ENCODE measurements at places on chromosomes 5 and 9.

GRCh38 chr9:112817860-112818203, 67.3 kb downstream of the SNX30 start:
- no peak for DNase-seq

GRCh38 chr5:168075387-168075786, 216.1 kb upstream of the WWC1 start:
- DNase-seq, result no peak

- DNase-seq, result no peak
Measured at GRCh38 chr9:92224177-92224576, 69.3 kb downstream of the IARS1 start.

- DNase-seq, result no peak
Measured at GRCh38 chr9:121883281-121884056, 209.6 kb downstream of the TTLL11 start.

DNA sequence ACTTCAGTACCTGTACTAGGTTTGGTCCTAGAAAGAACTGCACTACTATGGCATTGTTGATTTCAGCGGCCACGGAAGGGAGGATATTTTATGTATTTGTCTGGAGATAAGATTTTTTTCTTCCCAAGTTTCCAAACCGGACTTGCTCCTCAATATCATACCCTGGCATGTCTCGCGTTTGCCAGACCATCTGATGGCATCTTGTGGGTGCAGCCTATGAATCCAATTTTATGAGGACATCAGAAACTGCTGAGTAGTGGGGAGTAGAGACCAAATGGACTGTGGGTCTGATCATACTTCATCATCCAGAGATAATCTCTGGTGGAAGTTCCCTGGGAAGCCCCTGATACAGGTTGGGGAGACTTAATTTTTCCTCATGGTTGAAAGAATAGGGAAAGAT, 716.1 kb upstream of the WWC1 start:
- DNase-seq, result no peak

- no peak for DNase-seq
Measured at GRCh38 chr9:122807271-122807900, 7.5 kb downstream of the OR1K1 start.

DNA sequence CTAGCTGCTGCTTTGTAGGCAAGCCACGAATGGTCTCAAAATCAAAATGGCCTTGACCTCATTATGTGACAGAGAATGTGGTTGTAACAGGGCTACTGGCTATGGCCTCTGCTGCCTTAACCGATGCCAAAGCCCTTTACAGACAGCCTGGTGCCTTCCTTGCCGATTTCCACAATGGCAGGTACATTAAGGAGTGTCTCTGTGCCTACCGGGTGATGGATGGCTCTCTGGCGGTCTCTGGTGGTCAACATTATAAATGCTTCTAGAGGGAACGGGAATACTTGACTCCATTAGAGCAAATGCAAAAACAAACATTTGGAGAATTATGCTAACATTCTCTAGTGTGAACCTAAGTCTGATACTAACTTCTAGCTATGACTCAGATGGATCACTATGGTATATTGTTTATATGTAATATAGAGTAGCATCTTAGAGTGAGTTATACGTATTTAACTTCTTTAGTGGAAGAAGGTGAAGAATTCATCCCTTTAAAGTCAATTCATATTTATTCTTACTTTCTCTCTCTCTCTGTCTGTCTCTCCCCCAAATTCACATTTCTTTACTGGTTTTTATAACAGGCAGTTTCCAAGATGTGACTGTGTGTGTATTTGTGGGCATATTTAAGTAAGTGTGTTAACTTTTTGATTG, 52.5 kb downstream of the RPS23 start:
- DNase-seq, result peak; percentile 36

GRCh38 chr5:73896097-73896496, 270.1 kb downstream of the ARHGEF28 start:
- no peak for DNase-seq

DNA sequence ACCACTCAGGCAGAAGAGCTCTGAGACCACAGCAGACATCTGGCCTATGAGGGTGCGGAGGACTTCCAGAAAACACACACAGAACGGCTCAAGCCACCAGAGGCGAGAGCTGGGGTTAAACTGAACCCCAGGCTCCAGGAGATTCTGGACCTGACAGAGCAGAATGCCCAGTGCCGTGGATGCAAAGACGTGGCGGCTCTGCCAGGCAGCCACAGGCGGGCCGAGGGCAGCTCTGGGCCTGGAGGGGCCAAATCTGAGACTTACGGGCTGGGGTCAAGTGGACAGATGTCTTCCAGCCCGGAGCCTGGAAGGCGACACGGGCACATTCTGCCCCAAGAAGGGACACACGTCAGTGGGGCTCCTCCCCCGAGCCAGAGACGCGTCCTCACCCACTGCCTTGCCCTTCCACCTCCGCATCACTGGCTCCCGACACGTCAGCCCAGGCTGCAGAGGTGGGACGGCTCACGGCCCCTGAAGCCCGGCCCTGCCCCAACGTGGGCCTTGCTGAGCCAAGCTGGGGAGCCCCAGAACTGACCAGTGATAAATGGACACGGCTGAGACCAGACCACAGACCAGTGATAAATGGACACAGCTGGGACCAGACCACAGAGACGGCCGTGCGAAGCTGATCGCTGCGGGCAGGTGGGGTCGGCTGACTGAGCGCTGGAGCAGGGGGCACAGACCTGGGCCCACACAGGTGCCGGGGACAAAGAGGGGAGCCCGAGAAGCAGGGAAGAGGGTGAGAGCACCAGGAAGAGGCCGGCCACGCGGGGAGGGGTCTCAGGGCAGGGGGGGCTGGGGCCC, 40.9 kb upstream of the NSMF start:
- DNase-seq, result no peak

- DNase-seq, result peak; percentile 26
Measured at GRCh38 chr5:52800394-52801213, 12.9 kb downstream of the ITGA1 start.

DNA sequence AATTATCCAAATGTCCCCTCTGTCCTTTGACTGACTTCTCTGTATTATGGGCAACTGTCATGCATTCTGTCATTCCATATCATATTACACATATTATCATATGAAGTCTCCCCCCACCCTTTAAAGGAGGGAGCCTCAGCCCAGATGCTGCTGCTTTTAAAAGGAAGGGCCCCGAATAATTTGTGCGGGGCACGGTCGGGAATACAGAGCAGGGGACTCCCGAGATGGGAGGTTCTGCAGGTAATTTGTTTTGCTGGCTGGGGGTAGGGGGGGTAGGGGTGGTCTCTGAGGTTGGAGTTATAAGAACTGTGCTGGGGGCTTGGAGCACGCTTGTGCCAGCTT, 10.1 kb upstream of the LHX2 start:
- no peak for DNase-seq

DNA sequence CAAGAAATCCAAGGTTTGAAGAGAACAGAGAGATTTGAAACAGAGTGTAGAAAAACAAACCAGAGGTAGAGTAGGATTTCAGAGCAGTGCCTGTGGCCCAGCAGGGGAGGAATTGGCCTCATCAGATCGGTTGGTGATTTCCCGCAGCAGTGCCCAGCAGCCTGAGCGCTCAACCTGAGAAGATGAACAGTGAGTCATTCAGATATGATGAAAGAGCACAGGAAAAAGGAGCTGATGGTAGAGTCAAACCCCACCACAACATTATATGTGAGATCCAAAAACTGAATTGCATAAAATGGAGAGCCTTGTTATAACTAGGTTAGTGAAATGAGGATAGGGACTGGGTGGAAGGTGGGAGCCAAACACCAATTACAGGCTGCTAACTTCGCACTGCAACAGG, 248.9 kb downstream of the PIK3R1 start:
- DNase-seq, result no peak

- no peak for DNase-seq
Measured at GRCh38 chr5:177440211-177440989, 6.2 kb upstream of the PRR7 start.

- DNase-seq, result no peak
Measured at GRCh38 chr5:34857161-34857560, 18.2 kb downstream of the TTC23L start.

DNA sequence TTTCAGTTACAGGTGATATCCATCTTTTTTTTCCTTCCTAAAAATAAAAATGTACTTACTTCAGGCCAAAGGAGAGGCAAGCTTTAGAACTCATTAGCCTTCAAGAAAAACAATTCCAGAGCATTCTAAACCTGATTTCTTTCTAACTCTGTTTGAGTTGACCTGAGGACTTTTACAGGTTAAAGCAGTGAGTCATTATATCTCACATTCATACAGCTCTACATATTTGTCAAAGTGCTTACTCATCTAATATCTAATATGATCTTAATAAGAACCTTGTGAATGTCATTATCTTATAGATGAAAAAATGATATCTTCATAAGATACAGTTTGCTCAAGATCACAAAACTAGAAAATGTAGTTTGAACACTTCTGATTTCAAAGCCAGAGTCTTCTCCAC, 149.2 kb upstream of the CDKN2B start:
- no peak for DNase-seq

DNA sequence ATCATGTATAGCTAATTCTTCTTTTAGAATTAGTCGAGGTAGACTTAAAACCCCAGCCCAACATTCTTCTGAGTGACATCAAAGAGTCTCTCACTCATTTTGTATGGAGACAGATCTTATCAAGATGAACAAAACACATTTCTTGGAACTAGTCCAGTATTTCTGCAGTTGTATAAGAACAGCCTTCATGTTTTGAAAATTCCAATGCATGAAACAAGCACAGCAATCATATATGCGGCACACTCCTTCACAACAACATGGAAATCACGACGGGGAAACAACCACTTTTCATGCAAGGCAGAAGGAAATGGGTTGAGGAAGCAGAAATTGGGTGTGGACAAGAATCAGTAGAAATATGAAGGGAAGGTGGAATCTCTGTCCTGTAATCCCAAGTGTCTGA, 113.8 kb downstream of the PLK2 start:
- no peak for DNase-seq

DNA sequence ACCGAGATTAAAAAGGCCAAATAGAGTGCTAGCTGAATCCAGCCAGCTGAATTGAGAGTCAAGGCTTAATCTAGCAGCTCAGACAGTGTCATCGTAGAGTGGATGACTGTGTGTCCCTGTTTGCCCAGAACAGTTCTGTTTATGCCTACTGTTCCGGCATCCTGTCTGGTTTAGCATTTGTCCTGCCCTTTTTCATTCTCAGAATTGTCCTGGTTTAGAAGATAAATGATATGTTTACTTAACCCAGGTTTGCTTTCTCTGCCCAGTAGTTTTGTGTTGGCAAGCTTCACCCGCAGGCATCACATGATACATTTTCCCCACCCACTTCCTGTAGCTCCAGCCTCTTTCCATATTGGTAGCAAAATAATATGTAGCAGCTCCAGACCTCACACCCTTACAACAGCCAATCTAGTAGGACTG, 41.3 kb upstream of the ZSWIM6 start:
- DNase-seq, result no peak

DNA sequence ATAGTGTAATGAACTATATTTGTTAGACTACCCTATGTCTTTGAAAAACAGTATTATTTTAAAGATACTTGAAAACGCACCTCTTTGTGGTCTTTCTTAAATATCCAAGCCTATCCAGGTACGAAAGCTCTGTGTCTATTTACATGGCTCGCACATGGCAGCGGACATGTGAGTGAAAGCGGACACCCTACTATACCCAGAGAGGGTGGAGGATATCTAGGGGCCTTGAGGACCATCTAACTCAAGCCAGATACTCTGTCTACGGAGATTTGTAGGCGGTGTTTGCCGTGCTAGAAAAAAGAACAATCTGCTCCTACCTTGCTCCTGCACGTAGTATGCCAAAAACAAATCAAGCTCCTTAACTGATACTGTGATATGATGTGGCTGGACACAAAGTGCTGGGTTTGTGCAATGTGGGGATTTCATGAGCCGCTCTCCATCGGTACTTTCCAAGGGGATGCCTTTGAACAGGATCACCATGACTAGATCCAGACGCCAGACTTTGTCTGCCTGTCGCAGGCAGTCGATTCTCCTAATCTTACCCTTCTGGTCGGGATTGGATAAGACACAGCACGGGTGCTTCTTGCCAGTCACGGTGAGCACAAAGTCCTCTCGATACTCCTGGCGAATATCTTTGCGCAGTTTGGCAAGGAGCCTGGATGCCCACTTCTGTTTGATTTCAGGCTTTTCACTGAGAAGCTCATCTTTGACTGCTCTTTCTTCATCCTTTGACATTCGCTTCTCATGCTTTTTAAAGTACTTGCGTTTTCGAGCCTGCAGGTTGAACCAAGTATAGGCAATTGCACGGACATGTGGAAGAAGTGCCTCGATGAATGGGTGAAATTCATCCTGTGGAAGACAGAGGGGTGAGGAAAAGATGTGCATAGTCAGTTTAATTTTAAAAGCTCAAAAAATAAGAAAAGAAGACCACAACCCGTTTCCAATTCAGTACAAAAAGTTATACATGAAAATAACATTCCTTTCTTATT, 7.0 kb downstream of the NFIB start:
- no peak for DNase-seq

- DNase-seq, result no peak
Measured at GRCh38 chr9:95807326-95807947, 68.1 kb upstream of the ERCC6L2 start.

DNA sequence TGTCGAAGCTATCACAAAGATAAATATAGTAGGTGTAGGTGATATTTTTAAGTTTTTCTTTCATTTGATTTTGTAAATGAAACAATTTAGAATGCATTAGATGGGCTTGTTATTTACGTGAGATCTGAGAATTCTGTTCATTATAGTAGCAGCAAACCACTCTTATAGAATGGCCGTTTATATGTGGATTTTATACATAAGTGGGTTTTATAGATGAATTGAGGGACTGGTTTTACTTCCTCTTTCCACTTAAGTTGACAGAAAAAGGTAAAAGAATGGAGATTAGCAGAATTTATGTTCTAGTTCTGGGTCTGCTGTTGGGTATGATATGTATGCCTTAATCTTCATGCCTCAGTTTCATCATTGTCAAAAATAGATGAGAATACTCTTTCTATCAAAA, 5.6 kb downstream of the RMI1 start:
- DNase-seq, result no peak

DNA sequence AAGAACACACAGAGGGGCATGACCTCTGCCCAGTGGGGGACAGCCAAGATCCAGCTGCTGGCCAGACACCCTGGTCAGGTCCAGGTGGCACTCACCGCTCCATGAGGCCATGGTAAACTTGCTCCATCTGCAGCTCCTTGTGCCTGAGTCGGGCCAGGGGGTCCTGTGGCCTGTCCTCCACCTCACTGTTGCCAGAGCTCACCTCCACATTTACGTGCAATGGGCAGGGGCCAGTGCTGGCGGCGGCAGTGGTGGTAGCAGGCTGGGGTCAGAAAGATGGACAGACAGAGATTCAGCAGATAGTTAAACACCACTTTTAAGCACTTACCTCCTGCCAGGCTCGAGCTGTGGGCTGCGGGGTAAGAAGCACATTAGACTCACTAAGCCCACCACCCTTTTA, 28.0 kb downstream of the AKNA start:
- DNase-seq, result no peak

- no peak for DNase-seq
Measured at GRCh38 chr5:152465140-152465539, 60.1 kb upstream of the NMUR2 start.

DNA sequence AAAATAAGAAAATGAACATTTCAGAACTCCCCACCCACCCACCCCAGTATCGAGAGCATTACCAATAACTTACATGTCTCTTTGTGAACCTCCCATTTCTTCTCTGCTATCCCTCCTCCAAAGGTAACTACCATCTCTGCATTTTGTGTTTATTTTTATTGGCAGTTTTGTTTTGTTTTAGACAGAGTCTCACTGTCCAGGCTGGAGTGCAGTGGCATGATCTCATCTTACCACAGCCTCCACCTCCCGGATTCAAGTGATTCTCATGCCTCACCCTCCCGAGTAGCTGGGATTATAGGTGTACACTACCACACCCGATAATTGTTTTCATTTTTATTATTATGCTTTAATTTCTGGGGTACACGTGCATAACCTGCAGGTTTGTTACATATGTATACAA, 21.7 kb upstream of the GLIS3 start:
- no peak for DNase-seq

All from activated T-helper 1 cell treated with anti-CD3 and anti-CD28 coated beads, Interleukin-2, amount 50 U/mL, for 16 hours (primary cell).